IMR-90 (cell line): ENCODE measurements at places on chromosomes 12 and 14. TPM values are rescaled to one million over a fixed set of nuclear protein-coding genes. Genes with fewer than 3 reads are reported as not detected.

SVOP gene
- total RNA-seq: not detected in 2 replicates

SLCO1A2 gene
- not detected in 2 replicates for total RNA-seq

SMOC1 gene
- total RNA-seq: 0.90 and 1.1 TPM in 2 replicates

AMIGO2 gene
- 31.7 and 32.6 TPM in 2 replicates for total RNA-seq

AKAP3 gene
- total RNA-seq: 0.54 and 0.56 TPM in 2 replicates

LBHD2 gene
- total RNA-seq: not detected in 2 replicates

PRICKLE1 gene
- total RNA-seq: 20.8 and 21.3 TPM in 2 replicates

GUCY2C gene
- total RNA-seq: not detected in 2 replicates

HAL gene
- under 0.01 and 0.56 TPM in 2 replicates for total RNA-seq

CCNB1IP1 gene
- 34.6 and 35.0 TPM in 2 replicates for total RNA-seq

SLC25A47 gene
- total RNA-seq: not detected in 2 replicates

IRF2BPL gene
- 6.3 and 8.9 TPM in 2 replicates for total RNA-seq

EXOC3L4 gene
- total RNA-seq: not detected in 2 replicates

C1R gene
- total RNA-seq: 19.4 and 38.4 TPM in 2 replicates

GALNT16 gene
- 0.28 and 0.36 TPM in 2 replicates for total RNA-seq

PPP1R13B gene
- total RNA-seq: 1.6 and 2.2 TPM in 2 replicates

LRRIQ1 gene
- total RNA-seq: under 0.01 and 0.28 TPM in 2 replicates

ALDH6A1 gene
- 11.9 and 15.1 TPM in 2 replicates for total RNA-seq

ETFBKMT gene
- total RNA-seq: 2.5 and 3.3 TPM in 2 replicates

TMEM253 gene
- not detected in 2 replicates for total RNA-seq
